GOT3 (cell line): ENCODE measurements at places on chromosomes 2 and 18.

GRCh38 chr2:181459621-181460021 is 2.4 kb downstream of the ITGA4 start:
- no peak for DNase-seq

- DNase-seq = no peak
Observed at GRCh38 chr2:48852938-48853337, 97.4 kb upstream of the LHCGR start.

DNA sequence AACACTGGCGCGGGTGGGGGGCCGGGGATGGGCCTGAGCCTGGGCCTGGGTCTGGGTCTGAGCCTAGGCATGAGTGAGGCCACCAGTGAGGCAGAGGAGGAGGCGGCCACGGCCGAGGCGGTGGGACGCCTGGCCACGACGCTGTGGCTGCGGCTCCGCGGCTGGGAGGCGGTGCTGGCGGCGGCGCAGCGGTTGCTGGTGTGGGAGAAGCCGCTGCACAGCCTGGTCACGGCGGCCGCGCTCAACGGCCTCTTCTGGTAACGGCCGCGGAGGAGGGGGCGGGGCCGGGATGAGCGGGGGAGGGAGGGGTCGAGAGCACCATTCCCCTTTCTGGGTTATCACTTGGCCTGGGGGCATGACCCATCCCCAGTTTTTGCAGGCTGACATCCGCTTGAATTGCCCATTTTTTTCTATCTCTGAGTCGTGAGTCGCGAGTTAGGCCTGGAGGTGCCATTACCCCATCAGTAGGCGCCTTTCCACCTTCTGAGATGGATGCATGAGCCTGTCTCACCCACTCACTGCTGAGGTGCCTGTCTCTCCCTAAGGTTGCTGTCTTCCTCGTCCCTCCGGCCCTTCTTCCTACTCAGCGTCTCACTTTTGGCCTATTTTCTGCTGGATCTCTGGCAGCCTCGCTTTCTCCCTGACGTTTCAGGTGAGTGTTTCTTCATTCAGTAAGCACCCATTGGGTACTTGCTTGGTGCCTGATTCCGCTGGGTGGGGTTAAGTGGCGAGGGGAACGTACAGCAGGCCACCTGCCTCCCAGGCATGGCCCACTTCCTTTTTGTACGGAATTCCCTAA is 501 bp downstream of the RETREG2 start:
- DNase-seq = no peak

DNA sequence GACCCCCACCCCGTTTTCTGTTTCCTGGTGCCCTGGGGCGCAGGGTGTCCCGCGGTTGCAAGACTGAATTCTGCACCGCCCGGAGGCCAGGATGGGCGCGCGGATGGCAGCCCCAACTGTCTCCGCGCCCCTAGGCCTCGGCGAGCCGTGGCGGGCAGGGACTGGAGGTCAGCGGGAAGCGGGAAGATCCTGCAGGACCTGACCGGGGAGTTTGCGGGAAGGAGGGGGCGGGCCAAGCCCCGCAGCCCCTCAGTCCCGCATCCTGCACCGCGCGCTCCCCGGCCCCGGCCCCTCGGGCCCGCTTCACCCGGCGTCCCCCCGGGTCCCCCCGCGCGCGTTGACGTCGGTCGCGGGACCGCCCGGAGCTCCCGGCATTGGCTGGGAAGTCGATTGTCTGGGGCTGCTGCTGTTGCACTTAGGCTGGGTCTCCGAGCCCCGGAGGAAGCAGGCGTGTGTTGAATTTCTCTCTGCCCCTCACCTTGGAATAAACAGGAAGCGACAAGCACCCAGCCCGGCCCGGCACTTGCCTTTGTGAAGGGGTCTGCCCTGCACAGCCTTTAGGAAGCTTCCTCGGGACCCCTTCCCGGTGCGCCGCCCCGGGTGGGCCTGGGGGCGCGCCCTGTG is at the start of gene LDLRAD4:
Gene LDLRAD4 (plus strand): TSS at position 393 of the 624 bp plus-strand sequence.
- no peak for DNase-seq

DNA sequence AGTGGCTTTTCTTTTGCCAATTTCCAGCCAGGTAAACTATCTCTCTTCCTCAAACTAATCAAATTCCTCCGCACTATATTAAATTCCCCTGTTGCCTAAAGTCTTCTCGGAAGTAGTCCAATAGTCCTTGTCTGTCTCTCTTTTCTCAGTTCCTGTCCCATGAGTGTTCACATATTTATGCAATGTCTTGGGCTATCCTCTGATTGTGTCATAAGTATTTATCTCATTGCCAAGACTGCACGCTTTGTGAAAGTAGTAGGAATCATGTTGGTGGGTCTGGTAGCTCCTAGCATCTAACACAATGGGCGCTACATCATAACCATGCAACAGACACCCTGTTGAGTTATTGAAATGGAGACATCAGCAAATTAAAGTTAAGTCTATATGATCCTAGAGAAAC is 59.9 kb upstream of the POU3F3 start:
- DNase-seq = no peak

DNA sequence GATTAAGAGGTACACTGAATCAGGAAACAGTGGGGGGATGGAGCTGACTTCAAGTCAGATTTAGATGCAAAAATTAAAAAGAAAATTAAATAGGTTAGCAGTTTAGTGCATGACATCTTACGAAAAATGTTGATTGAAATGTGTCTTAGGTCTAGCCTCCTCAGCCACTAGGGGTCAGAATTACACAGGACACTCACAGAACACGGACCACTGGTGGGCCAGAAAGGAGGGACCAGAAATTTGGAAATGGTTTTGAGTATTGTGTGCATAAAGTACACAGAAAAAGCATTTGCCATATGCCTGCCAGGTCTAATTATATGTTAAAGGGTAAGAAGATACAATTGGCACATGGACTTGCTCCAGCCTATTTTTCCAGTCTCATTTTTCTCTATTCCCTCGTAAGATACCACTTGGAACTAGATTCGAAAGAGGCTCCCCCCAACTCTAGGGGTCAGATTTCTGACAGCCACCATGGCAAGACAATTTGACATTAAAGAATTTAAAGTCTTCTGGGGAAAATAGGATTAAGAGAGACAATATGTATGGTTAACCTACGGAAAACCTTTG is 550.2 kb upstream of the SETBP1 start:
- no peak for DNase-seq

DNA sequence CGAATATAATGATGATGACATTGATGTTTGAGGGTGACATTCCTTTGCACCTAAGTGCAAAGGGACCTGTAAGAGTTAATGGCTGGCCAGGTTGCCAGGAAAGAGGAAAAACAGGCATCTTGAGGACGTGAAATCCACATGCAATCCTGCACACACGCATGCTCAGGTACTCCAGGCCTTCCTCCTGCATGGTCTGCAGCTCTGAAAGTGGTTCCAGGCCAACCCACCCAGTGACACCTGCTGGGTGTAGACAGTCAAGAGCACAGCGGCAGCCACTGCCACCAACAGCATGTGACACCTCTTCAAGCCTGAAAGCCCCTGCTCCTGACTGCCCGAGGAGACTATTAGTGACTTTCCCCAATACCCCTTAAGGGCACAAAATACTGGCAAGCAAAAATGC is 101.6 kb downstream of the PIEZO2 start:
- no peak for DNase-seq

- DNase-seq = no peak
Observed at GRCh38 chr2:222424729-222425671, 657 bp downstream of the SGPP2 start.

- no peak for DNase-seq
Observed at GRCh38 chr18:9066817-9067306, 35.6 kb upstream of the NDUFV2 start.

GRCh38 chr18:52452427-52452826 is 112.4 kb downstream of the DCC start:
- DNase-seq = no peak

- no peak for DNase-seq
Observed at GRCh38 chr2:212726403-212726802, 187.8 kb upstream of the ERBB4 start.

DNA sequence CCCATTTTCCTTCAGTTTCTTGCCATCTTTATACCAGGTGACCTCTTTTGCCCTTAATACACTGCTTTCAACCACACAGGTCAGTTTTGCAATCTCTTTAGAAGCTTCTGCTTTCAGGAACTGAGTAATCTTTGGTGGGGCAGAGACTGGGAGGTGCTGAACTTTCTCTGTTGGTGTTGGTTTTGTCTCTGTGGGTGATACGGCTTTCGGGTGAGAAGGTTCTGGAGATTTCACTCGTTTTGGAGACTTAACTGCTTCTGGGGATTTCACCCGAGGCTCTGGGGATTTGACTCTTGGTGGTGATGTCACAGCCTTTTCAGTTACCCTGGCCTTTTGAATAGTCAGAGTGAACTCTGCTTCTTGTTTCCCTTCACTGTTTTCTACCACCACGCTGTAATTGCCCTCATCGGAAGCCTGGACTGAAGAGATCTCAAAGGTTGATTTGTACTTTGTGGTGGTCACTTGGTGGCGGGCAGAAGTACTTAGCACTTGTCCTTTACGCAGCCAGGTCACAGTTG is 50.4 kb downstream of the PLEKHA3 start:
- no peak for DNase-seq

GRCh38 chr2:232973011-232973735 is 39.9 kb downstream of the NGEF start:
- DNase-seq = no peak

- DNase-seq = no peak
Observed at GRCh38 chr2:68905116-68905515, 33.9 kb upstream of the BMP10 start.

DNA sequence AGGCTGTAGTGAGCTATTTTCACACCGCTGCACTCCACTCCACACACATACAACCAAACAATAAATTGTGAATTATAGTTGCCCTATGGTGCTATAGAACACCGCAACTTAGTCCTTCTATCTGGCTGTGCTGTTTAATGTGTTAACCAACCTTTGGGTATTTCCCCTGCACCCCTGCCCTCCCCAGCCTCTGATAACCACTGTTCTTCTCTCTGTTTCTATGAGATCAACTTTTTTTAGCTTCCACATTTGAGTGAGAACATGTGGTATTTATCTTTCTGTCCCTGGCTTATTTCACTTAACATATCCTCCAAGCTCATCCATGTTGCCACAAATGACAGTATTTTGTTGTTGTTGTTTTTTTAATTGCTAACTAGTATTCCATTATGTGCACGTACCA is 32.5 kb downstream of the TET3 start:
- DNase-seq = no peak

- no peak for DNase-seq
Observed at GRCh38 chr2:31270822-31271231, 36.9 kb downstream of the EHD3 start.

- DNase-seq = no peak
Observed at GRCh38 chr2:127143841-127144782, 37.2 kb upstream of the BIN1 start.

DNA sequence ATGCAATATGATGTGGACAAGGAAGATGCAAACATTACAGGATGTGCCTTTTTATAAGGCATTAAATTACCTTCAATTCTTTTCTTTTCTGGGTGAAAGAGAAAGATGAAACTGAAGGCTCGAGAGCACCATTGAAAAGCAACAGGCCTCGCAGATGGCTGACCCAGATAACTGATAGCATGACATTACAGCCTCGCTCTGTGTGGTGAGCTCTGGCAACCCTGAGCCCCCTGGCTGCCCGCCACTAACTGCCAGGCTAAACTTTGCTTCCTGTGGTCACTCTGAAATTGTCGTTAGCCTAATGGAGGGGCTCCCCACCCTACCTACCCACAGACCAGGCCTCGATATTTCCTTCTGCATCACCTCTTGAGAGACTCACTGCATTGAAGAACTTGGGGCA is 516.8 kb upstream of the FANCL start:
- DNase-seq = no peak

DNA sequence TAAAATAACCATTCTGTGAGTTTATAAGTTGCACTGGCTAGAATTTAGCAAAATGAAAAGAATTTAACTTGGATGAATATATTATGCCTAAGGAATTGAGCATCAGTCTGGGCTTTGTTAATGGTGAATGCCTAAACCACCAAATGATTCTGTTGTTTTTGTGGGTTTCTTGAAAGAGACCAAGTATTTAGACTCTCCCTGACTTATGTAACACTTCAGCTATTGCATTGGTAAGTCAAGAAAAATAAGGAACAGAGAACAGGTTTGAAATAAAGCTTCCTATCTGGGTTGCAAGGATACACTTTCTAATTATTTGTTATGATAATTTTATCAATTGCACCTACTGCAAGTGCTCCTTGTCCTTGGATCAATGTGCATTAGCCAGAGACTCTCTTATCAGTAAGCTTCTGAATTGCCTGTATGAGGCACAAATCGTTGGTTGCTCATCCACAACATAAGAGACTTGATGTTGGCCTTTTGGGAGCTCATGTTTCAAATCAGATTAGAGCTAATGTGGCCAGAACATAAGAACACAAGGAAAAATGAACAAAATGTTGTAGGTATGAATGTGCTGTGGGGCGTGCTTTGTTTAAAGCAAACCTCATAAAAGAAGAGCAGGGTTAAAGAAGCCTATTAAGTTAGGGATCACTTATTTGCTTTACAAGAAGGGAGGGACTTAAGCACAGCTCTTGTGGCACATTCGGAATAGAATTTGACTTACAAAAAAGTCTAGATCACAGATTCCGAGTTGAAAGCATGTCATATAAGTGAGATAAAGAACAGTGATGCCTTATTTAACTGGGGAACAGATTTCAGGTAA is 37.2 kb downstream of the PRKCE start:
- no peak for DNase-seq

GRCh38 chr2:215602997-215603396 is 167.1 kb upstream of the FN1 start:
- DNase-seq = no peak

- no peak for DNase-seq
Observed at GRCh38 chr18:11960743-11961380, 20.4 kb upstream of the IMPA2 start.

- no peak for DNase-seq
Observed at GRCh38 chr2:241020201-241020600, 21.8 kb downstream of the SNED1 start.
